PC-9 (cell line): ENCODE measurements at places on chromosomes 5 and 9. TPM values are rescaled to one million over a fixed set of nuclear protein-coding genes. Genes with fewer than 3 reads are reported as not detected.

Gene WNK2
- total RNA-seq: 44.6 and 61.3 TPM in 2 replicates

- no peaks in the 10 kb centered on the region for H3K36me3 ChIP-seq
- DNase-seq: no peak
- no peak overlapping the region for H3K27ac ChIP-seq
- no peaks in the 10 kb centered on the region for H3K4me1 ChIP-seq
- H3K27me3 ChIP-seq: no peaks in the 10 kb centered on the region
- no peak overlapping the region for H3K4me3 ChIP-seq
Measured at GRCh38 chr5:96008487-96008886, 46.8 kb upstream of the ELL2 start.

Gene DYNC2I2
- total RNA-seq: 225 and 263 TPM in 2 replicates

GRCh38 chr5:164175083-164175482 is 669.7 kb downstream of the MAT2B start:
- DNase-seq: no peak
- H3K27ac ChIP-seq: no peak overlapping the region
- no peaks in the 10 kb centered on the region for H3K36me3 ChIP-seq

Gene CDKN2B-AS1
- total RNA-seq: 11.6 and 12.5 TPM in 2 replicates

DNA sequence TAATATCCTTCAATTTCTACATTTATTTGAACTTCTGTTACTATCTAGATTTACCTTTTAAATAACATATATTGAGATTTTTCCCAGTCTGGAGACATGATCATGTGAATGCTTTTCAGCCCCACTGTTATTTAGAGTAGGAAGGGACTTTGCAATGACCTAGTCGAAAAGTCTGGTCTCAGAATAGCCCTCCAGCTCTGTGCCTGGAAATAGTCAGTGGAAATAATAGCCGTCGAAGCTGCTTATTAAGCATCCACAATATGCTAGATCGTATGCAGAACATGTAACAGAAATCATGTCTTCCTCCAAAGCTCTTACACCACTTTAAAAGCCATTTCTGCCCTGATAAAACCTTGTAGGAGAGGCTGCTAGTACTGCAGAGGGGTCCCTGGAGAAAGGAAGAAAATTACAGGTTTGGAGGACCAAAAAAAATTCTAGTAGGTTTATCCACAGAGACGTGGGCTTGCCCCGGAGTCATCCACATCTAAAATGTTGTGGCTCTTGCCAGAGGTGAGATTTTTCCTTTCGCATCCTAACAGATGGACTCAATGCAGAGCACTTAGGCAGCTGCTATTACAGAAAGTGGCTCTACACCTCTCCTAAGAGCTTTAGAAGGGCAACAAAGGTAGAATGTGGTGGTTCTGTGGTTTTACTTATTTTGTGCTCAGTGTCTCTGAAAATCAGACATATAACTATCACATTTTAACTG is 2.5 kb upstream of the FGF1 start:
- H3K36me3 ChIP-seq: no peaks in the 10 kb centered on the region
- H3K4me3 ChIP-seq: no peak overlapping the region
- H3K4me1 ChIP-seq: no peaks in the 10 kb centered on the region
- H3K27me3 ChIP-seq: no peaks in the 10 kb centered on the region
- DNase-seq: no peak
- no peak overlapping the region for H3K27ac ChIP-seq

DNA sequence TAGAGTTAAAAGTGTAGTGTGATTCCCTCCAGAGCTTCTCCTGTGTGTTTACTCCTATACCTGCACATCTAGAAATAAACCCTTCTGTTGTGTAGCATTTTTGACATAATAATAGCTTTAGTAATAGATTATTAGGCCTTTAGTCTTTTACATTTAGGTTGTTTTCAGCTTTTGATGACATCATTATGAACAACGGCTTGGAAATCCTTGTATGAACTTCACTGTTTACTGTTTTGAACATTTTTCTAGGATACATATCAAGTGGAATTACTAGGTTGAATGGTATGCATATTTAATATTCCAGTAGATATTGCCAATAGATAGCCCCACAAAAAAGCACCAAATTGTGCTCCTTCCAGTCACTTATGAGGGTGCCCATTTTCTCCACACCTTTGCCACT is 174.0 kb downstream of the ARHGAP26 start:
- no peak overlapping the region for H3K4me3 ChIP-seq
- no peaks in the 10 kb centered on the region for H3K36me3 ChIP-seq
- DNase-seq: no peak
- H3K27ac ChIP-seq: no peak overlapping the region
- no peaks in the 10 kb centered on the region for H3K4me1 ChIP-seq
